AG04450 (cell line): ENCODE measurements at places on chromosomes 2 and 18. TPM values are rescaled to one million over a fixed set of nuclear protein-coding genes. Genes with fewer than 3 reads are reported as not detected.

UPP2 gene
- polyA plus RNA-seq: not detected in 2 replicates

- DNase-seq: no peak
These were observed 205.9 kb downstream of the EIPR1 start for GRCh38 chr2:3171564-3172264.

SLC4A5 gene
- 0.15 and 0.25 TPM in 2 replicates for polyA plus RNA-seq

TMEM247 gene
- polyA plus RNA-seq: not detected in 2 replicates

DNA sequence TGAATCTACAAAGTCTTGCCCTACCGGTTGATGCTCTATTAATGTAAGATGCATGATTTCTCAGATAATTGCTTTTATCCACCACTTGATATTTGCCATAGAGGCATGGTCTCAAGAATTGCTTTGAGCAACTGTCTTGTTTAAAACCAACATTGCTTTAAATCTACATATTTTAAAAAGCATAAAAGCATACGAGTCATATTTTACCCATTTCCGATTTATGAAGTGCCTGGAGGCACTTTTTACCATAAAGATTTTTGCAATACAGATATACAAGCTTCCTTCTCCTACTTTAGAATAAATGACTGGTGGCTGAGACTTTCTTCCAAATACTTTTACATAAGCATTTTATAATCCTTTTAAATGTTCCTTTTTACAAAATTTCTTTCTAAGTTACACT, 517.6 kb downstream of the TXNL1 start:
- no peak for DNase-seq

RTKN gene
- polyA plus RNA-seq: 12.6 and 12.7 TPM in 2 replicates

SERPINE2 gene
- polyA plus RNA-seq: 24.0 and 32.0 TPM in 2 replicates

DNA sequence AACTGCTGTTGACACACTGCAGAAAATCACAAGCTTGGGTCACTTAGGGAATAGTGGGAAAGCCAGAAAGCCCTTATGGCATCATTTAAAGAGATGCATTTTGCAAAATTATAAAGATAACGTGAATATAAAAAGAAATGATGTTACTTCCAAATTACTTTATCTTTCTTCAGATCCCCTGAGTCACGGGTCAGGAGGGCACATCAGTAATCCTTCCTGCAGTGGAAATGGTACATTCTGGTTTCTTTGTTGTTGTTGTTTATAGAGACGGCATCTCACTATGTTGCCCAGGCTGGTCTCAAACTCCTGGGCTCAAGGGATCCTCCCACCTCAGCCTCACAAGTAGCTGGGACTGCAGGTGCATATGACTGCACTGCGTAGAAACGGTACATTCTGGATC, 9.8 kb upstream of the EPG5 start:
- no peak for DNase-seq

DNA sequence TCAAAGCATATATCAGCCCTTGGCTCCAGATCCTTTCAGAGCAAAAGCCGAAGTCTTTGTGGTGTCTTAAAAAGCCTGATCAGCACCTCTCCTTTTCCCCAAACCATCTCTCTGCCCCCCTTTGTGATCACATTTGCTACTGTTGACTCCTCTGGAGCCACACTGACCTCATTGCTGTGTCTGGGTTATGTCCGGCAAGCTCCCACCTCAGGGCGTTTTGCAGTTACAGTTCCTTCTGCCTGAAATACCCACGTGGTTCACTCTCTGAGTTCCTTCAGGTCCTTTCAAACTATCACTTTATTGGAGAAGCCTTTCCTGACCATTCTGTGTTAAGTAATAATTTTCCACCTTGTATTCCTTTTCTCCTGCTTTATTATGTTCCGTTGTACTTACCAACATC, 11.8 kb downstream of the C2orf69 start:
- DNase-seq: no peak

DNA sequence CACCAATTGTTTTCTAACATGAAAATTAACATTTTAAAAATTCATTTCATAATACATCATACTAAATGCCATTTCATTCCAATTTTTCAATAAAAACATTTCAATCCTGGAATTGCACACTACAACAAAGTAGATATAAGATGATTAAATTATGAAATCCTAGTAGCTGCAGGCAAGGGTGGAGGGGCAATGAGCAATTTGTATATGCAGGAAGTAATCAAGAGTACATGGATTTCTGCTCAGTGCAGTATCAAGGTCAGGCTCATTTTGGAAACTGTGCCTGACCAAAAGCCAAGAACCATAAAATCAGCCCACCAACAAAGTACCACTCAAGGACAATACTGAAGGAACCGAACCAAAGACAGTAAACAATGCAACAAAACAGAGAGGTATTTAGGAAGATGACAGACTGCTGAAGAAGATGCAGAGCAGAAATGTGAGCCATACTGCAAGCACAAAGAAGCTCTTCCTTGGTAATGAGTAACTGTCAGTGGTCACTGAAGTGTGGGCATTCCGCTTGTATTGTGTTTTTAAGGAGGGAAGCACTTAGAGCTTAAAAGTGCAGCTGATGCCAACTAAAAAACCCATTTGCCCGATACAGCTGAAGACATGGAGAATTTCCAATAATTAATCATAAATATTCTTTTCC, 34.5 kb upstream of the DSEL start:
- no peak for DNase-seq

GRCh38 chr2:177523781-177524180, 131.2 kb downstream of the AGPS start:
- DNase-seq: no peak
